NCI-H1092 treated with DMSO at 0.1 percent for 48 hours (cell line): ENCODE measurements at places on chromosomes 6 and 20.

- DNase-seq: no peak
Measured at GRCh38 chr20:10209091-10209490, 9.5 kb upstream of the SNAP25 start.

GRCh38 chr6:110560239-110561007 lies 84.0 kb upstream of the SLC22A16 start:
- no peak for DNase-seq

DNA sequence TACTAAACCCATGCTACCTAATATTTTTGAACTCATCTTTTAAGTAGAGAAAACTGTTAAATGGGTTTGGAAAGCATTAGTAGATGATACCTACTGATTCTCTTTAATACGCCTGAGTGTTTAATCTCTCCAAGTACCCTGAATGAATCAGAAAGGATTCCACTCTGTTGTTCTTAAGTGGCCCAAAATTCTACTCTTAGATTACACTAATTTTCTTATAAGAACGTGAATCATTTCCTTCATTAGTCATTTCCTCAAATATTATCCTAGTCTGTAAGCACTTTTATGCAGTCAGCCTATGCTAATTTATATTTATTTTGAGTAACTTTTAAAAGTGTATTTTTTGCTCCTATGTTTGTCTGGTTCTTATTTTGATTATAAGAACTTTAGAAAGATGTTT lies 380.0 kb downstream of the BTBD9 start:
- DNase-seq: no peak

DNA sequence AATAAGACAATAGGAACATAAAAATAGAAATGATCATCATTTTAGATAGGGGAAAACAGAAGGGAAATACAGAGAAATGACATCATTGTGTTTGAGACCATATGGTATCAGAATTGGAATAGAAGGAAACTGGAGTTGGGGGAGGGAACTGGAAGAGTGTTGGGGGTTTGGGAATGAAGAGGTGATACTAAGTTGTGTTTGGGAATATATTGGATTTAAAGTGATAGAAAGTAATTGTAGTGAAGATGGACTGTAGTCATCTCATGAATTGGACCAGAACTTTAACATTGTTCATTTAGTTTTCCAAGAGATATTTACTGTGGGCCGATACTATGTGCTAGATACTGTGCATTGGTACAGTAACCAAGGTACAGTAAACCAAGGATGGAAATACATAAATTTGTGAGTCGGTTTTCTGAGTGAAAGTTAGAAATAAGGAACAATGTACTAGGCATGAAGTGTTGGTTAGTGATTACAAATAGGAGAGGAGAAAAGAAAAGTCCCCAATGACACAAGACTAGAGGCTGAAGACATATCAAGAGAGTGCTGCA lies 32.3 kb downstream of the KCNQ5 start:
- DNase-seq: no peak

- no peak for DNase-seq
Measured at GRCh38 chr20:19992996-19993908, 23.9 kb upstream of the NAA20 start.

DNA sequence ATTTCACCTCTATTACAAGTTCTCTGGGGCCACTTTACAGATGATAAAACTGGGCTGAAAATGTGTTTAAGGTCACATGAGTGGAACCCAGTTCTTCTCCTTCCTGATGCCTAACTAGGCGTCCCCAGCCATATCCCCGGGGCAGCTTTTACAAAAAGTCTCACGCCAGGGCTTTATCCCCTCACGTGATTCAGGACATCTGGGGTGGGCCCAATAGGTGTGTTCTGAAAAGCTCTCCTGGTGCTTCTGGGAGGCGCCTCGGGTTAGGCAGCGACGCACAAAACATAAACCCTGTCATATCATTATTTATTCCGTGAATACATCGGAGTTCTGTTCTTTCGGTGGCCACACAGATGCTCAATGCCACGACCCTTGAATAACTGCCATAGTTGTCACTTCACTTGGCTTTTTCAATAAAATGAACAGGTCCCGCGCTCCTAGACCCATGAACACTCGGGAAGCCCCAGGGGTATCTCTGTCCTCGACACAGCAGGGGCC lies 32.1 kb downstream of the SF3B5 start:
- no peak for DNase-seq

DNA sequence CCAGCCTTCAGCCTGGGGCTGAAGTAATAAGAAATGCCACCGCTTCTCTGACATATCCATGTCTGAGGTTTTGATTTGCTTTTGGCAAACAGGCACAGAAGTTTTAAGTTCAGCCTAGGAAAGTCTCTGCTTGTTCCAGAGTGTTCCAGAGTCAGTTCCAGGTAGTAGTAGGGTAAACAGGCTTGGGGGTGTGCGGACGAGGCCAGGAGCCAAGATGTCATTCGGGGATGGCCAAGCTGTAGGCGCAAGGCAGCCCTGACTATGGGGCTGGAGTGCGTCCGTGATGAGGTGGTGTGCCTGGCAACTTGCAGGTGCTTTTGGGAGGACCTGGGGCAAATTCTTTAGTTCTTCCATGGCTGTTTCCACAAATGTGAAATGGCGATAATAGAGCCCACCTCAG lies 60.3 kb downstream of the IRF4 start:
- DNase-seq: no peak

GRCh38 chr6:167113935-167114910 lies 8.7 kb upstream of the CCR6 start:
- no peak for DNase-seq

- no peak for DNase-seq
Measured at GRCh38 chr20:50844430-50845100, 49.7 kb downstream of the BCAS4 start.

GRCh38 chr20:22672191-22672590 lies 87.8 kb upstream of the FOXA2 start:
- DNase-seq: no peak

GRCh38 chr6:73565767-73566485 lies 45.1 kb upstream of the EEF1A1 start:
- DNase-seq: no peak

DNA sequence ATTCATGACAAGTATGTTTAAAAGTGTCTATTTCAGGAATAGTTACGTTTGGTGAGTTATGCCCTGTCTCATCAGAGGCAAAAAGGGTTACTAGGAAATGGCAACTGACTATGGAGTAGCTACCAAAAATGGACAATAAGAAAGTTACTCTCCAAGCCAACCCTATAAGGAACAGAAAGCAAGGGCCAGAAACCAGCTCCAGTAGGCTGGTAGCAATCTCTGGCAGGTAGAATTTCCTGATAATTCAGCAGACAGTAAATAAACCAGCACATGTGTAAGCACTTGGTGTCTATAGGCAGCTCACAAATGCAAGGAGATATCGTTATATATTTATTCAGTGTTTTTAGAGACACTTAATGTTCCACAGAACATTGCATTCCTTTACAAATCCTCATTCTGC lies 20.3 kb downstream of the SOX4 start:
- DNase-seq: no peak

DNA sequence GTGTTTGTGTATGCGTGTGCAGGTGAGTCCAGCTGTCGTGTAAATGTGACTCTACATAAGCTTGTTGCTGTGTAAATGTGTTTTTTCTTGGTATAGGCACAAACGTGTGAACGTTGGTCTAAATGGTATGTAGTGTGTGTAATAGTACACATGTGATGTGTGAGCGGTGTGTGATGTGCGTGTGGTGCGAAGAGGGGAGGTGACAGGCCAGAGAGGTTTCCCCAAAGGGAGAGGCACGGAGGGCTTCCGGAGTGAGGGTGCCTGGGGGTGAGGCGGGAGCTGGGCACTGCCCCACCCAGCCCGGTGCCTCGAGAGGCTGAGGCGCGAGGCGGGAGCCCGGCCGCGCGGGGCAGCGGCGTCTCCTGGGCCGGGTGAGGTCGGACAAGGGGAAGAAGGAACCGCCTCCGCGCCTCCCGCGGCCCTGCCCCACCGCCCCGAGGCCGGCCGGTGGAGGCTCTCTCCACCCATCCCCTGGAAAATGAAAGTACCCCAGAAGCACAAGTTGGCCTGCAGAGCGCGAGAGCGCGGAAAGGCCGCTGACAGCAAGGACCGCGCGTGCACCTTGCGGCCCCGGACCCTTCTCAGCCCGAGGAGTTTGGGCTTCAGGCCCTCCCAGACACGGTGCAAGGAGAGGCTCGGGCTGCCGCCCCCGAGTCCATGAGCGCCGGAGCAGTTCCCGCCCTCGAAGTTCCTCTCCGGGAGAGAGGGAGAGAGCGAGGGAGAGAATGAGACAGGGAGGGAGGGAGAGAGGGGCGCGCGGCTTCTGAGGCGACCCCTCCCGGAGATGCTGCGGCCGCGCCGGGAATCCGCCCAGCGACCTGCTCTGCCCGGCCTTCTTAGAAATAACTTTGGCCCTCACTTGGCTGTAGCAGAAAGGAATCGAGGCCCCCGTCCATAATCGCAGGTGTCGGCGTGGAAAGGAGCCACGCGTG lies 43.2 kb upstream of the OSTM1 start:
- DNase-seq: peak; percentile 1

- DNase-seq: no peak
Measured at GRCh38 chr6:109304284-109305015, 77.8 kb downstream of the CD164 start.

GRCh38 chr6:159941286-159942113 lies 27.4 kb upstream of the IGF2R start:
- DNase-seq: peak; percentile 51

DNA sequence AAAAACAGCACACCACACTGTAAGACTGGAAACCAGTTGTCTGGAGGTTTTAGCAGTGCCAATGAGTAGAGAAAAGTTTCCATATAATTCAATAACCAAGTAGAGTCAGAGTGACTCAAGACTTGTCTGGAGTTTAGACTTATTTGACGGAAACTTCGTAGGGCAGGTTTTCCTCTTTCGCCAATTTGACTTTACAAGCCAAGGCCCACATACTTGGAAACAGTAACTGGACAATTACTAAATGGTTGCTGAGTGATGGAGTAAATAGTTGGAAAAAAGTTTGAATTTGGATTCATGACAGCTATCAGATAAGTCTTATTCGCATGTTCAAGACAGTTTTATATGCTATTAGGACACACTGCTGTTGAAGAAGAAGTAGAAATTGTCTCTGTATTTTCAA lies 48.1 kb upstream of the CTAGE9 start:
- no peak for DNase-seq

GRCh38 chr6:149890629-149891045 lies 7.3 kb downstream of the RAET1E start:
- no peak for DNase-seq

GRCh38 chr6:121157906-121158305 lies 176.4 kb downstream of the TBC1D32 start:
- DNase-seq: no peak

DNA sequence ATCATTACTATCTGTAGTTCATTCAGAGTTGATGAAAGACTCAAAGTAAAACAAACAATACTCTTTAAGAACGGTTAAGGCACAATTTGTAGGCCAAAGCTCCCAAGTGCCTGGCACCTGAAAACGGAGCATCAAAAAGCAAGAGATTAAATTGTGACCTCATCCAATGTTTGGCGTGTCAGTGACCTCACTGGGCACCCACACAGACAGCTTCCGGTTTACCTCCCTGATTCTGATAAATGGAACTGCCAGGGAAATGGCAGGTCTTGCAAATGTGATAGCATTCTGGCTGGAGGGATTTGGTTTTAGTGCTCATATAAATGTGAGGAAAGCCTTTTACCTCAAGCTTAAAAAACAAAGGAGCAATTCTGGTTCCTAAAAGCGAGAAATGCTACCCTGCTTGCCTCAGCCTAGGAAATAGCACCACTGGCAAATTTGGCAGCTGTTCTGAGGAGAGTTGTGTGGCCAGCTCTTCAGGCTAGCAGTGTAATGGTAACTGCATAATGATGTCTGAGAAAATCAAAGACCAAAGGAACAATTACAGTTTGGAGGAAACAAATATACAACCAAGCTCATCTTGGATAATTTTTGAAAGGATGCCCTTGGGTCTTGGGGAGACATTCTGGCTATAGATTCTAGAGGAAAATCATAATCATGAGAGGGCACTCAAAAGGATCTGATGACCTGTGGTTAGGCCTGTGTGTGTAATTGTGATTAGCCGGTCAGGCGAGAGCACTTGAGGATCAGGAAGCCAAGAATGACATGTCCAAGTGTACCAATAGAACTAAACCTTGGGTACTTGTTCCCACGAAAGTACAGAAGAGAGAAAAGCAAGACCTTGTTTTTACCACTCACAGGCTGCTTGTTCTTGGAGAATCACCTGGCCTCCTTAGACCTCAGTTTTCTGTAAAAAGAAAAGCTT lies 174.3 kb downstream of the TFAP2B start:
- no peak for DNase-seq

- peak; percentile 51 for DNase-seq
Measured at GRCh38 chr6:4805553-4806336, 29.5 kb downstream of the CDYL start.

GRCh38 chr6:161393839-161394364 lies 120.0 kb upstream of the AGPAT4 start:
- DNase-seq: peak; percentile 83

GRCh38 chr6:41470331-41471063 lies 75.7 kb upstream of the FOXP4 start:
- no peak for DNase-seq

DNA sequence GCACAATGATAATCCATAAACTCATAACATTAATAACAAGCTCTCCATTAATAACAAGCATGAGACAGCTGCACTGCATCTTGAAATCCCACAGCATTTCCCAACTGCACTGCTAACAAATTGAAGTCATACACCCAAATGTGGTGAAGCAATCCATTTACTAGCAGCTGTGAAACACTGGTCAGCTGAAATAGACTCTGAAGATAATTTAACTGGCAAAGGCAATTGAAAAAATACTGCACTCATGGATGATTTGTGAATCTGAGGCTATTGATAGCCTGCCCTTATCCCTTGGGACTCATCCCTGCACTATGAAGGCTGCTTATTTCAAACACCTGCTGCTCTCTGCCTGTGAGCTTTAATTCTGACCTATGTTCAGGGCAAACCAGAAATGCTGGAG lies 49.1 kb upstream of the PLCB1 start:
- peak; percentile 78 for DNase-seq

GRCh38 chr20:43530321-43531090 lies 23.0 kb downstream of the L3MBTL1 start:
- no peak for DNase-seq

DNA sequence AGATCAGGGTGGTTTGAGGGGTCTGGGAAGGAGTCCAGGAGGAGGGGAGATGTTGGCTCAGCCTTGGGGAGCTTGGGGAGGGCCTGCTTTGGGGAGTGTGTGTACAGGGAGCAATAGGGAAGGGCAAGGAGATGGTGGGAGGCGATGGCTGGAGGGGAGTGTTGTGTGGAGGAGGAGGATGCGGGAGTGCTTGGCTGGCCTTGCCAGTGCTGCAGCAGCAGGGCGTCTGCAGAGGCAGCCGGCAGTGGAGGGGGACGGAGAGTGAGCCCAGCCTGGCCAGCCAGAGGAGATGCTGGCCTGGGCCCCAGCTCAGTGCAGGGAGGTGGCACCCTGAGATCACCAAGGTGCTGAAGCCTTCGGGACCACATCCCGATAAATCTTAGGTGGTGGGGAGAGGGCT lies 3.9 kb downstream of the IP6K3 start:
- peak; percentile 72 for DNase-seq
